ENCODE measurements at places on chromosomes 11 and 22.

DNA sequence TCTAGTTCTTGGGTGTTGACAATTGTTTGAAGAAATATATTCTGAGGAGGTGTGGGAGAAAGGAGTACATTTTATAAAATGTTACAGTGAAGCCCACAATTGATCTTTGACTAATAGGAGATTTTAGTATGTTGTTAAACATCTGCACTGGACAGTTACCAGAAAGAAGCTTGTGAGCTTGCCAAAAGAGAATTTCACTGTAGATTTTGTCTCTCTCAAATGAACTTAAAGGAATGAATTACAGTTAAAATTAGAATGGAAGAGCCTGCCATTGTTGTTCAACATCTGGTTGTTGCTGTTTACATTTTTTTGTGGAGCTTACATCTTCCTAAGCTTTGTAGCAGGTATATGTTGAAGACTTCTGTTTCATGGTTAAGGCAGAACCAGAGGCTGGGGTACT, 620.5 kb upstream of the CCDC179 start:
- DNase-seq, result no peak

DNA sequence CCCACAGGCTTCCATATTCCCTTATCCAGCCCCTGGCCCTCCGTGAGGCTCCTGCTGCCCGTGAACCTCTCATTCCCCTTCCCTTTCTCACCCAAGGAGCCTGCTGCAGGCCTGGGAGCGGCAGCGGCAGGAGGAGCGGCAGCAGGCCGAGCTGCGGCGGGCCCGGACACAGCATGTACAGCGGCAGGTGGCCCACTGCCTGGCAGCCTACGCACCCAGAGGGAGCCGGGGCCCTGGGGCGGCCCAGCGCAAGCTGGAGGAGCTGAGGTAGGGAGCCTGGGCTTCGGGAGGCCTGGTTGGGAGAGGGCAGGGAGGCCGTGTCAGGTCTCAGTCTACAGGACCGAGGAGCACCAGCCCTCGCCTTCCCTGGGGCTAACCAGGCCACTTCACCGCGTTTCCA, 8.1 kb upstream of the SART1 start:
- DNase-seq, result no peak

GRCh38 chr22:31637447-31637890, 24.5 kb downstream of the PISD start:
- DNase-seq, result no peak

DNA sequence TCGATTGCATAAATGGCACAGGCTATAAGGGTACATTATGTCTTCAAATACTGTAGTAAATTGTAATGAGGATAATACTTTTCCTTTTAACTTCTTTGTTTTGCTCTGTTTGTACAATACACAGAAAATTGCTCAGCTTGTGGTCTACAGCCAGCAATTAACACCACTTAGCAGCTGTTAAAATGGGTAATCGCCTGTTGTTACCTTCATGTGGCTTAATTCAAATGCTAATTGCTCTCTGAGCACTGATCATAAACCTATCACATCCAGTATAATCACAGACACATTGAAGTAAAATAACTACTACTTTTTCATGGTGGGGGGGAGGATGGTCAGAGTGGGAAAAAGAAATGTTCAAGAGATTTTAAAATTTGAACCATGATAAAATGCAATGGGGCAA, 1164.1 kb upstream of the CNTN5 start:
- DNase-seq, result no peak

DNA sequence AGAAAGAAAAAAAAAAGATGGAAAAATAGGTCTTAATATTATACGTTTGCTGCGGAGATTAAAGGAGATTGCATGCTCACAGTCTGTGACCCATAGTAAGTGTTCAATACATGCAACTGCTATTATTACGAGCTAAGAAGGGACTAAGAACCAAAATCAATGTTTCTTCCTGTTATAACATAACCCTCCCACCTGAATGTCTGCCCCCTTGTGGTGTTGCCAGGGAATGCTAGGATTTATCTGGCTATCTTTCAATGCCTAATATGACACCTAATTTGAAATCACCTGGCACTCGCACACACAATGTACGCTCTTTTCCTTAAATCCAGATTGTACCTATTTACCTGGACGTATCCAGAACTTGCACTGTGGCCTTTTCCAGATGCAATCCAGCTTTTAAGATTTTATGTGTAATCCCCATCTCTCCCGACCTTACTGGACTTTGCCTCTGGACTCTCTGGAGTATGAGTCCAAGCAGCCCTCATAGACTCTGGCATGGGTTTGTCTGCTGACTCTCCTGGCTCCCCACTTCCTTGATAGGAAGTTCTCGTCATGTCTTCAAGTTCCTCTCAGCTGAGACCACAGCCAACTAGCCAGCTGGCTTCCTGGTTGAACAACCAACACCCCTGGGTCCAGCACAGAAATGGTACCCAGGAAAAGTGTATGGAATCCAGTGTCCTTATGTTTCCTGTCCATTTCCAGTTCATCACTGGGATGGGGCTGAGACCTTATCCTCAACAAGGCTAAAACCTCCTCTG, 151.5 kb downstream of the CCDC34 start:
- DNase-seq, result no peak

- DNase-seq, result no peak
Observed at GRCh38 chr22:22520667-22521602, 865 bp upstream of the ZNF280A start.

GRCh38 chr11:120023551-120023950, 114.4 kb downstream of the TRIM29 start:
- DNase-seq, result no peak

DNA sequence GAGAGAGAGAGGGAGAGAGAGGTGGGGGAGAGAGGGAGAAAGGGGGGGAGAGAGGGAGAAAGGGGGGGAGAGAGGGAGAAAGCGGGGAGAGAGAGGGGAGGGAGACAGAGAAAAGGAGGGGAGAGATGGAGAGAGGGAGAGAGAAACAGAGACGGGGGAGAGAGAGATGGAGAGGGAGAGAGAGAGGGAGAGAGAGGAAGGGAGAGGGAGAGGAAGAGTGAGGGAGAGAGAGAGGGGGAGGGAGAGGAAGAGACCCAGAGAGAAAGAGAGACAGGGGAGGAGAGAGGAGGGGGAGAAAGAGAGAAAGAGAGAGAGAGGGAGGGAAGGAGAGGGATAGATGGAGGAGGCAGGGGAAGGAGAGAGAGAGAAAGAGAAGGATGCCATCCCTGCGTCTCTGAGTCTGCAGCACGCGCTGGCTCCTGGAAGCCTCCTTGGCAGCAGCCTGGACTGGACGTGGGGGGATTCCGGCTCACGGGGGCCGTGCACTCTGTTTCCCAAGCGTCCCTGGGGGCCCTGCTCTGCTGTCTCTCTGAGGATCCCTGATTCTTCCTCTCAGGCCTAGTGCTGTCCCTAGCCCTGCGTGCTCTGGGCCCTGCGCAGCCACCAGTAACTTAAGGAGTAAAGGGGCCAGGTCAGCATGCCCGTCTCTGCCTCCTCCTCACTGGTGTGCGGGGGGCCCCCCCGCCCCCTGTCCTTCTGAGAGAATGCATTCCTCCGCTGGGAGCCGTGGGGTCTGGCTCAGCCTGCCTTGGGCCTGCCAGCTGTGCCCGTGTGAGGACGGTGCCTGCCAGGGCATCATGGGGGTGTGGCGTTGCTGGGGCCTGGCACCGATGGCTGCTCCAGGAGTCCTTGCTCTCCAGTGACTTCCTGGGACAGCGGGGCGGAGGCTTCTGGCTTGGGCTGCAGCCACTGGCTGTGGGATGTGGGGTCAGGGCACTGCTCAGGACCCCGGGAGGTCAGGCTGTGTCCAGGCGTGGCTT, 429.5 kb downstream of the TBC1D22A start:
- DNase-seq, result no peak

GRCh38 chr11:73072935-73073481, 69.1 kb downstream of the FCHSD2 start:
- DNase-seq, result no peak

DNA sequence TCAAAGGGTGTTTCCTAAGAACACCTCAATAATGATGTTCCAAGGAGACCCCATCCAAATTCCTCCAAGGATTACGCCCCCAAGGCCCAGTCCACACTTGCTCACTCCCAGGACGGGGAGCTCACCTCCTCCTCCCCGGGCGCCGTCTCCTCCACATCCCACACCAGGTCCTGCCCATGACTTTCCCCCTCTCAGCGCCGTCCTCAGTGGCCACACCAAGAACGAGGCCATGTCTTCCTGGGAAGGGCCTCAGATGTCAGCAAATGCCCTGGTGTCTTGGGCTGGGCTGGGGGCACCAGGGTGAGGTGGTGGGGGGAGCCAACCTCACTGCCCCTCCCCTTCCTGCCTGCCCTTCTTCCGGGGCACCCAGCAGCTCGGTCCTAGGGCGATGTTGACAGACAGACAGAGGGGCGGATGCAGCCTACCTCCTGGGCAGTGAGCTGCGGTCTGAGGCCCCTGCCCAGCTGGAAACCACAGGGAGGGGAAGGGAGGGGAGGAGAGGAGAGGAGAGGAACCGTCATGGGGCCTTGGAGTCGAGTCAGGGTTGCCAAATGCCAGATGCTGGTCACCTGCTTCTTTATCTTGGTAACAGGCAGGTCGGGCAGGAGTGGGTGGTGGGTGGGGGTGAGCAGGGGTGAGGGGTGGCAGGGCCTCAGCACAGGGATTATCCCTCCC, at the start of the genes C11orf21 and TSPAN32:
Gene C11orf21, minus strand, starts transcription at position 288 of the 675 bp plus-strand sequence. Its CDS starts 110 bp downstream, at position 178.
Gene TSPAN32, plus strand, starts transcription at position 383 of the 675 bp plus-strand sequence. Its CDS starts 137 bp downstream, at position 520.
- no peak for DNase-seq

Measured in fibroblast of skin of right biceps (primary cell).